Myocyte (in vitro differentiated cells): ENCODE measurements at places on chromosomes 2 and 18. TPM values are rescaled to one million over a fixed set of nuclear protein-coding genes. Genes with fewer than 3 reads are reported as not detected.

DNA sequence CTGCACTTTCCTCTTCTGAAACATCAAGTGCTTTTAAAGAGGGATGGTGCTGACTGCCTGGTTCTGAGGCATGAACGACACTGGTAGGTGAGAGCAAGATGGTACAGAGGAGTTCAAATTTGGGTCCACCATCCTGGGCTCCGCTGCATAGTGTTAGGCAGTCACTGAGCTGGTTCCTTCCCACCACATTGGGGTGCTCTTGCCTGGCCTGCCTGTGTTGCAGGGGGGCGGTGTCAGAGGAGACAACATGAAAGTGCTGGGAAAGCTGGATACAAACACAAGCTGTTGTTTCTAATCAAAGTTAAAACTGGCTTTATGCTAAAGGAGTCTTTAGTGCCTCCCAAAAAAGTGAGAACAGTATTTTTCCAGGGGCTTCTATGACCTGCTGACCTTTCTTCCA lies 258.1 kb downstream of the GBX2 start:
- no peak for DNase-seq

Gene TRIM43
- total RNA-seq: not detected in 2 replicates

Gene CLEC4F
- 0.10 TPM in 1 of 2 replicates, not detected in the other for total RNA-seq

- DNase-seq: no peak
These were observed 45.4 kb upstream of the PPP4R1 start for GRCh38 chr18:9659499-9660375.

Gene KLHL41
- total RNA-seq: 1,702 and 1,869 TPM in 2 replicates

Gene OR6B3
- not detected in 2 replicates for total RNA-seq

GRCh38 chr18:7177116-7177744 lies 53.7 kb upstream of the LRRC30 start:
- peak; percentile 59 for DNase-seq

Gene PIAS2
- 38.5 and 38.9 TPM in 2 replicates for total RNA-seq

DNA sequence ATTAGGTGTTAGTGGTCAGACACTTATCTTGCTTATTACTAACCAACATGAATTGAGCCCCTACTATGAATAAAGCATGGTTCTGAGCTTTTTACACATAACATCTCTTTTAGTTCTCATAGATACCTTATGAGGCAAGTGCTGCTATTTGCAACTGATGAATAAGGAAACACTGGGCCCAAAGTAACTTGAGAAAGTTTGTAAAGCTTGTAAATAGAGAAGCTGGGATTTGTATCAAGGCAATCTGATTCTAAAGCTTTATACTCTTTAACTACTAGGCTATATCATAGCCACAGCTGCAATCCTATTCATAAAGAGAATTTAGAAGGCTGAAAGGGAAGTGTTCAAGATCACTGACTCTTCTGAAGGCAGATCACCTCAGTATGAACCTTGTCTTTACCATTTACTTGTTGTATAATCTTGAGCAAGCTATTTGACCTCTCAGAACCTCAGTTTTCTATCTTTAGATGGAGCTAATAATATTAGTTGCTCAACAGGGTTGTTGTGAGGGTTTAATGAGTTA lies 60.4 kb downstream of the ABCB11 start:
- DNase-seq: no peak

DNA sequence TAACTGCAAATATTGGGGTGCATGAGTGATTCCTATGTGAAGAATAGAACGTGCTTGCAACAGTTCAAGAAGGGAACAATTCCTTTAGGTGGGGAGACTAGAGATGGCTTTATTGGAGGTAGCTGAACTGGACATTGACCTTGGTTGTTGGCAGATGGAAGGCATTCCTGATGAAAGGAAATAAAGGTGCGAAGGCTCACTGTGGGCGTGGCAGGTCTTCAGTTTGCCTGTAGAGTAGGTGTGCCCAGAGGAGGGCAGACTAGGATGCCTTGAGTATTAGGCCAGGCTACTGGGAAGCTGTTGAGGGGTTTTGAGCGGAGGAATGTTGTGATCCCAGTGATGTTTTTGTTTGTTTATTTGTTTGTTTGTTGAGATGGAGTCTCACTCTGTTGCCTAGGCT lies 2.8 kb downstream of the SPR start:
- DNase-seq: no peak

DNA sequence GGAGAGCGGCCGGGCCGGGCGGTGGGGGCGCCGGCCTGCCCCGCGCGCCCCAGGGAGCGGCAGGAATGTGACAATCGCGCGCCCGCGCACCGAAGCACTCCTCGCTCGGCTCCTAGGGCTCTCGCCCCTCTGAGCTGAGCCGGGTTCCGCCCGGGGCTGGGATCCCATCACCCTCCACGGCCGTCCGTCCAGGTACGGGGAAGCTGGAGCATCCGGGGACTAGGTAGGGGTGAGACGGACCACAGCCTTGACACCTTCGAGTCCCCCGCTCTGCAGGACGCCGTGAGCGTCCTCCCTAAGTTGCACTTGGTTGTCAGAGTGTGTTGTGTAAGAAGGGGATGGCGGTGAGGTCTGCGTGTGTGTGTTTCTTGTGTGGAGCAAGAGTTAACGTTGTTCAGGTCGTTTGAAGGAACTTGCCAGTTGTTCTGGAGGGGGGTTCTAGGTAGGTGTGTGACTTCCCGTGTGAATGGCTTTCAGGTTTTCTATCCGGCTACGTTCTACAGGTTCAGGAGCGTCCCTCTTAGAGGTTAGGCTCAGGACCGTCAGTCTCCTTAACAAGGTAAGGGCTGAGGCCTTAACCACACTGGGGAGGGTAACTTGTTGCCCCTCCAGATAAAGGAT lies 393 bp downstream of the IL1R1 start:
- no peak for DNase-seq

DNA sequence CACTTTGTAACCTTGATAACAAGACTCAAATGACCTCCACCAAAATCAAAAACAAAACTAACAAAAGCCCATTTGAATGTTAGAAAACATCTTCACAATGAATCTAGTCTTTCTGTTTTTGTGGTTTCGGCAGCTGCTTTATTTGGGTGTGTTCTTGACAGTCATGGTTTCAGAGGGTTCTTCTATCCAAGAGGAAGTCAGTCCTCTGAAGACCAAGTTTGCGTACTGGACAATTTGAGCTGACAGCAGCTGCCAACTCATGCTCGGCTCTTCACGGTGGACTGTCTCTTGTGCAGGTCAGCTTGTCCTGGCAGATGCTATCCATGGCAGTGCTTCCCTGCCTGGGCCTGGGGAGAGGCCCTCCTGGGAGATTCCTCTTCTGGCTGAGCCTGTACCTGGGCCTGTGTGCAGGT lies 91.0 kb downstream of the TMEM17 start:
- DNase-seq: peak; percentile 80

Gene COQ10B
- 35.8 and 40.1 TPM in 2 replicates for total RNA-seq

Gene KATNAL2
- total RNA-seq: 10.4 and 13.9 TPM in 2 replicates

GRCh38 chr18:54215069-54215468 lies 9.4 kb downstream of the MBD2 start:
- DNase-seq: no peak

Gene ACAA2
- total RNA-seq: 121 and 137 TPM in 2 replicates

DNA sequence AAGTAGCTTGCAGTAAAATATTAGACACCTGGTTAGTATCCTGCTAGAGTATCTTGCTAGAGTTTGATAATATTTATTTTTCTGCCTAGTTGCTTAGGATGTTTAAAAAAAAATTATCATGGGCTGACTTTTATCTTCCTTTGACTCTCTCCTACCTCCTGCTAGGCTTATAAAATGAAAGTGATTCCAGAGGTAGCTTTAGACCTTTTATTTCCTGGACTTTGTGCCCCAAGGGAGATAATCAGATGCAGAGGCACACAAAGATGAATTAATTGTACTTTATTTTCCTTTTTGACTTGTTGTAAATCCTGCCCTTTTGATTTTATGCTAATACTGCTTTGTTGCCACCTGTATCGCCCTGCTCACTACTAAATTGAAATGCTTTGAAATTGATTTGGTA lies 130.7 kb downstream of the WDSUB1 start:
- no peak for DNase-seq
